ENCODE measurements at places on chromosomes 1 and 21.

GRCh38 chr1:241992734-241993133 lies 6.2 kb downstream of the MAP1LC3C start:
- DNase-seq = no peak

DNA sequence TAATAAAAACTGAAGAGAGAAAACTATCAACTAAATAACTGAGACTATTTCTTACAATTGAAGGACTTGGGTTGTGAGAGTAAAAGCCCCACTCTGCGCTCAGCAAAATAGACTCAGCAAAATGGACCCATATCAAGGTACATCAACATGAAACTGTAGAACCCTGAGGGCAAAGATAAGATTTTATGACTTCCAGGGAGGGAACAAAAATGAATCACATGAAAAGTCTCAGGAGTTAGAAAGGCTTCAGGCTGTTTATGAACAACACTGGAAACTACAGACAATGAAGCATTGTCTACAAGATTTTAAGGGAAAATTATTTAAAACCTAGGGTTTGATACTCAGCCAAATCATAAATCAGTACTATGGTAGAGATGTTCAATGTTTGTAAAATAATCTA lies 434.3 kb downstream of the PTPRC start:
- DNase-seq = no peak

DNA sequence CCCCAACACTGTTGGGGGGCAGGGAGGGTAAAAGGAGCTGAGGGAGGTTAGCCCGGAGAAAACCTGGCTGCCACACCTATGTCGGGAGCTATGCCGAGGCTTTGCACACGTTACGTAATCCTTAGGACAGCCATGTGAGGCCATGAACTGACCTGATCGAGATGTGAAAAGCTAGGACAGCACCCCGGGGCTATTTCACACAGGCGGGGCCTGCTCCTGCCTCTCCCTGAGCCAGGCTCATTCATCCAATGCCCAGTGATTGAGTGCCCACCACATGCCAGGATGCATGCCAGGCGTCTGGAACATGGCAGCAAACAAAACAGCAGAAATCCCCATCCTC lies 30.2 kb downstream of the LDLRAP1 start:
- no peak for DNase-seq

DNA sequence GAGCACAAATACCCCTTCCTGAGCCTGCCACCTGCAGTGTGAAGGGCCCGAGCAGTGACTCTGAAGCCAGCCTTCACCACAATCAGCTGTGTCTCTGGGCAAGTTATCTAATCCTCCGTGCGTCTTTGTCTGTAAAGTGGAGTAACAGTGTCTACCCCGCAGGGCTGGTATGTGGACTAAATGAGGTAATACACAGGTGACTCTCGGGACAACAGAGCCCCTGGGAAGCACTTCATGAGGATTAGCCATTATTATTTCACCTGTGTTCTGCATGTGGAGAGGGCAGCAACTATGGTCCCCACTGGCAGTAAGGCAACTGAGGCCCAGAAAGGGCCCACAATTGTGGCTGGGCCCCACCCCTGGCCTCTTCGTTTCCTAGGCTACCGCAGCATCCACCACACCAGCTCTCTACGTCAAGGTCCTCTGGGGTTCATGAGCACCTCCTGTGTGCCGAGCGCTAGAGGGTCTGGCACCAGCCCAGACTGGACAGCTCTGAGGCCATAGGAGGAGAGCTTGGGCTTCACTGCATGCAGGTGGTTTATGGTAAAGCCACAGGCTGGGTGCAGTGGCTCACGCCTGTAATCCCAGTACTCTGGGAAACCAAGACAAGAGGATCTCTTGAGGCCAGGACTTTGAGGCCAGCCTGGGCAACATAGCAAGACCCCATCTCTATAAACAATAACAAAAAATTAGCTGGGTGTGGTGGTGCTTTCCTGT lies 41.3 kb upstream of the LRP8 start:
- DNase-seq = no peak

GRCh38 chr1:4526747-4527146 lies 127.7 kb upstream of the AJAP1 start:
- no peak for DNase-seq

GRCh38 chr1:8910914-8911313 lies 32.4 kb upstream of the ENO1 start:
- DNase-seq = no peak

- no peak for DNase-seq
These were observed 73.4 kb downstream of the KLHDC7A start for GRCh38 chr1:18554099-18554498.

- no peak for DNase-seq
These were observed 600.8 kb upstream of the CXADR start for GRCh38 chr21:16912075-16912474.

DNA sequence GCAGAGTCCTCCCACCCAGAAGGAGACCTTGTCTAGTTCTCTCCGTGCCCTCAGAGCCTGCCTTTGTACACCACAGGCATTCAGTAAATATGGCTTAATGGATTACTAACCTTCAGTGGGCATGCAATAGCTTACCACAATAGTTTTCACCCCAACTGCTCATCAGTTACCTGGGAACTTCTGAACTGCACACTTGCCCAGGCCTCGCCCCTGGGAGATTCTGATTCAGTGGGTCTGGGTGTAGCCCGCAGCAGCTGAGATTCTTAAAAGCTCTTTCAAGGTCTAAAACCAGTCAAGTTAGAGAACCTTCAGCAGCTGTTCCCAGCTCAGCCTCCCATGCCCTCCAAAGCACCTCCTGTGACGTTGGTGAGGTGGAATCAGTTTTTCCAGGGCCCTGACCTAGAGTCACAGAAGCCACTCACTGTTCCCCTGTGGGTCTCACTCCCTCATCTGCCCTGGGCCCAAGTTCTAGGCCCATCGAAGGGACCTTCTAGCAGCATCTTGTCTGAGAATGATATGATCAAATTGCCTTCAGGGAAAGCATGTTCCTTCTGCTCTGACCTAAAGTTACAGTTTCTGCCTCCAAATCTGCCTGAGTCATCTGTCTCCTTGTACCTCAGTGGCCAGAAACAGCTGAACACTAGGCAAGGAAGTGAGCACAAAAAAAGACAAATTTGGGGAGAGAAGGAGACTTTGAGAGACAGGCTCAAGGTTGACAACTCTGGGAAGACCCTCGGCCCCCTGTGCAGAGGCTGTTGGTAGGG lies 10.8 kb downstream of the ASAP3 start:
- DNase-seq = no peak

DNA sequence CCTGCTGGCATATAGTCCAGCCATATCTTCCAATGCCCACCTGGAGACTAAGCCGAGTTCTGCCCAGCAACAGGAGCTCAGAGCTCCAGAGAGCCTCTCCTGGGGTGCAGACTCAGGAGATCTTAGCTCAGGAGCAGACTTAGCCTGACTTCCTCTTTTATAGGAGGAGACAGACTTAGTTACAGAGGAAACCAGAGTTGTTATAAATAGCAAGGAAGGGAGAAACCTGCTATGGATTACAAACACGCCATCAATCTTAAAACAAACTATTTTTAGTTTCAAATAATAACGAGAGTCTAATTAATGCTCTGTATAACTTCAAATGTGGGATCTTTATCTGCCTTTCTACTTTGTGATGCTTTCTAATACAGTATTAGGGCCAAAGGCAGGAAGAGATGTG lies 3.3 kb upstream of the KIF21B start:
- no peak for DNase-seq

DNA sequence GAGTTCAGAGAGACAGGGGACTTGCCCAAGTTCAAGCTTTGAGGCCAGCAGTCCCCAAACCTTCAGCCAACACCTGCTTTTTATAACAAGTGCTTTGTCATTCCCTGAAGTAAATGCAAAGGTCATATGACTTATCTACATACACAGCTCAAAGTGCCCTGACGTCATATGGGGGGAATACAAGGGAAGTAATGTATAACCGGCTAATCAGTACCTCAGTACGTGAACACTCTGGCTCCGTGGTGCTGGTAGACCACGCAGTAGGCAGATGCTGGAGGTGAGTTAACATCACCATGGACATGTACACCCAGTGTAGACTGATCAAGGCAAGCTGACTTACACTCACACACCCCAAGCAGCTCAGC lies 60.0 kb downstream of the BACE2 start:
- no peak for DNase-seq

- no peak for DNase-seq
These were observed 142.5 kb downstream of the PRDM2 start for GRCh38 chr1:13842497-13842896.

- peak; percentile 56 for DNase-seq
These were observed 86.3 kb downstream of the ACBD6 start for GRCh38 chr1:180415985-180416633.

- no peak for DNase-seq
These were observed 470.2 kb downstream of the DISC1 start for GRCh38 chr1:232096751-232097150.

- DNase-seq = no peak
These were observed 27.6 kb upstream of the MARK1 start for GRCh38 chr1:220500372-220500771.

- DNase-seq = no peak
These were observed 5.7 kb upstream of the VANGL2 start for GRCh38 chr1:160394673-160395072.

GRCh38 chr1:160137216-160137862 lies 14.1 kb upstream of the ATP1A4 start:
- DNase-seq = no peak

DNA sequence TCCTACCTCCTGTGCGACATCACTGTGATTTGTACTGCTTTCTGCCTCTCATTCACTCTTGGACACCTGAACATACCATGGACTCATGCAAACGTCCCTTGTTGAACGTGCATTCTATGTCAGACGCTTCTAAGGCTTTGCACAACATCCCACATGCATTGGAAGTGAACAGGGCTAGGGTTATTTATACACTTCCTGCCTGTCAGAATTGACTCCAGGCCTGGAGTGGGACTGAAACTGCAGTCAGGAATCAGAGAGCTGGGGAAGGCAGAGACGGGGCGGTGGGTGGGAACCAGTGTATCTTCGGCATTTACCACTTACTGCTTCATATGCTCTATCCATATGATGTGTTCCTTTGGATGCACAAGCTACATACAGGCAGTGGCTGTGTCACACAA lies 81.4 kb upstream of the GALNT2 start:
- DNase-seq = no peak

DNA sequence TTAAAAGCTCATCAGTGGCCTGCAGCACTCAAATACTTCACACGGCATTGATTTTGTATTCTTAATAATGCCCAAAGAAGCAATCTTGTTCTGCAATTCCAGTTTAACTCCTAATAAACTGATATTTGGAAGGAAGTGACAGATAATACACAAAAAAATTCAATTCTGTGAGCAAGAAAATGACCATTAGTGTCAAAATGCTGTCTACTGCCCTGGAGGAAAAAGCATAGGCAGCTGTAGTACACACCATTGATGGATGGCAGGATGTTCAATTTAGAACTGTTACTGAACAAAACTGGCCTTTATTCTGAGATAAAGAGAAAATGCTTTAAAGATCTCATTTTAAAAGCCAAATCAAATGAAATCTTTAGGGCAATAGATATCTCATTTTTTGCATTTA lies 251.3 kb upstream of the FMN2 start:
- no peak for DNase-seq

DNA sequence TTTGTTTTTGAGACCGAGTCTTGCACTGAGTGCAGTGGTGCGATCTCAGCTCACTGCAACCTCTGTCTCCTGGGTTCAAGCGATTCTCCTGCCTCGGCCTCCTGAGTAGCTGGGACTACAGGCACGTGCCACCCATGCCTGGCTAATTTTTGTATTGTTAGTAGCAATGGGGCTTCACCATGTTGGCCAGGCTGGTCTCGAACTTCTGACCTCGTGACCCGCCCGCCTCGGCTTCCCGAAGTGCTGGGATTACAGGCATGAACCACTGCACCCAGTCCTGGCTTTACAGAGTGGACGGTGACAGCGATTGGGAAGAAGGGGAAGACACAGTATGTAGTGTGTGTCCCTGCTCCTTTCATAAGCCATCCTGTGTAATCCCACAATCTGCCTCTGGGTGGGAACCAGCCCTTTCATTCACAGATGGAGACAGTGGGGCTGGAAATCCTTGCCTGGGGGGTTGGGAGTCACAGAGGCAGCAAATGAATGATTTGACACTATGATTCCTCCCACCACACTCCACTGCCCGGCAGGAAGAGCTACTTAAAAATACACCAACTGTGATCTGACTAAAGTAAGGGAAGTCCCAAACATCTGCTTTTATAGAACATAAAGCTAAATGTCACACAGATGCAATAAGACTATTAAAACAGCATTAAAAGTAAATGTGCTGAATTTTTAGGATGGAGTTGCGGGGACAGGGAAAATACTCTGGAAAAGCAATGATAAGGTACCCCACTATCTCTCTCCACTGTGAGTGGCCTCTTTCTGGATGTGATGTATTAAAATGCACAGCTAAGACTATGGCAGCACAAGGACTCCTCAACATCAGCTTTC lies 4.5 kb downstream of the PARP1 start:
- peak; percentile 9 for DNase-seq

- no peak for DNase-seq
These were observed 57.1 kb upstream of the SPOCD1 start for GRCh38 chr1:31872658-31873636.

- no peak for DNase-seq
These were observed 7.0 kb upstream of the GPR88 start for GRCh38 chr1:100530880-100531487.

DNA sequence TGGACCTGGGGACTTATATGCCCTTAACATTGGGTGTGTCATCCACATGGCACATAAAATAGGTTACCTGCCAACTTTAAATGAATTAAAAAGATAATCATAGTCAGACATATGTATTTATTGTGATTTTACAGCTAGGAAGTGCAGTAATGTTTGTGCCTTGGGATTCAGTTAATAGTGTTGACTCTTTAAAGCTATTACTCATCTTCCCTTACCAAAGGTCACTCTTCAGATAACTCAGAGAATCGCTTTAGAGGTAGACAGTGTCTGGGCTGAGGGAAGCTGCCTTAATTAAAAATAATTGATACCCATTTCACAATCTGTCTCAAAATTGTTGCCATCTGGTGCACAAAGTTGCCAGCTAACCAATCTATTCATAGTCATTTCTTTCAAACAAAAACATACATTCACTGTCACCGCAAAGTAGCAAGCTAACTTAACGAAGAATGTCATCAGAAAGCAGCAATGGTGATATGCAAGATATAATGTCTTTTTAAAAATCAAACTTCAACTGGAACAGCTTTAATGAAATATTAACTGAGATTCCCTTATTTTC lies 3.0 kb upstream of the KRTAP15-1 start:
- DNase-seq = no peak
